ENCODE measurements at places on chromosomes 3 and 15.

DNA sequence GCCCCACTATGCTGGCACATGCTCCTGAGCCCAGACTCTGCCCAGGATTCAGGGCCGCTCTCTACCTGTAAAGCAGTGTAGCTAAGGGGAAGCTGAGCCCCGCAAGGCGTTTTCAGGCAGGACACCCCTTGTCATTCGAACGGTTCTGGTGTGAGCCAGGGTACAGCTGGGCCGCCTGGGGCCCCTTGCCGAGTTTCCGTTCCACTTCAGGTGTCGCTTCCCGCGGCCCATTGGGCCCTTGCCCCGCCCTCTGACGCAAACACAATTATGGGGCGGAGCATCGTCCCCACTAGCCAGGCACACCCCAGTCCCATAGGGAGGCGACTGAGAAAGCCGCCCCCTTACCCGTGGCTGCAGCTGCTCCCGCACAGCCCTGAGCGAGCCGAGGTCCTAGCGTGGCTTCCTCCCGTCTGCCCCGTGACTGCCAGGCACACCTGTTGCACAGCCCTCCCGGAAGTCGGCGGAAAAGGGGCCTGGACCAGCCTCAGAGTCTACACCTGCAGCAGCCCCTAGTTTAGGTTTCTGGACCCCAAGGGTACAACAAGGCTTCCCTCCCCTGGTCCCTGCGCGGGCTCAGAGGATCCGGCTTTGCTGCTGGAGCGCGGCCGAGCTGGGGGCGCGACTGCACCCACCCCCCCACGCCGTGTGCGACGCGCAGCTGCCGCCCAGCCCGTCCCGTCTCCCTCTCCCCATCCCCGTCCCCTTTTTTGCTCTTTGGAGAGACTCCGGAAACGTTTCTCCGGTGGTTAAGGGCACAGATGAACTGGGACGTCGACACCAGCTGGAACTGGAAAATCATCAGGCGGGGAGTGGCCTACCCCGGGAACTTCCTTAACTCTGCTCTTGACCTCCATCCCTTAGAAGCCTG lies at the start of gene PLSCR2:
Gene PLSCR2, minus strand, starts transcription at position 412 of the 868 bp plus-strand sequence. CDS start 9,657 bp downstream, outside the sequence.
- DNase-seq, result no peak

DNA sequence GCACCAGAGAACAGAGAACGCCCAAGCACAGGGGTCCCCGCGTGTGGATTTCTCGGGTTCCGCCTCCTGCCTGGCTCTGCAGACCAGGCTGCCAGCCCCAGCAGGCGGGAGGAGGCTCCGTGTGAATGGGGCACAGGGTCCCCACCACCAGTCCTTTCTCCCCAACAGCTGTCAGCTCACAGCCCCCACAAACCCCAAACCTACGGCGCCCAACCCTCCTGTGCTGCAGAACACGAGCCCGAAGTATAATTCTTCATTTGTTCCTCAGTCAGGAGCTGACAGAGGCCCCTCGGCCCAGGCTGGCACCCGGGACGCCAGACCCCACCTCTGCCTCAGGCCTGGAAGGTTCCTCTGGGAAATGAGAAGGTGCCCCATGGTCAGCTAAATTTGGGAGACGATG lies 78.0 kb downstream of the TBC1D2B start:
- no peak for DNase-seq

DNA sequence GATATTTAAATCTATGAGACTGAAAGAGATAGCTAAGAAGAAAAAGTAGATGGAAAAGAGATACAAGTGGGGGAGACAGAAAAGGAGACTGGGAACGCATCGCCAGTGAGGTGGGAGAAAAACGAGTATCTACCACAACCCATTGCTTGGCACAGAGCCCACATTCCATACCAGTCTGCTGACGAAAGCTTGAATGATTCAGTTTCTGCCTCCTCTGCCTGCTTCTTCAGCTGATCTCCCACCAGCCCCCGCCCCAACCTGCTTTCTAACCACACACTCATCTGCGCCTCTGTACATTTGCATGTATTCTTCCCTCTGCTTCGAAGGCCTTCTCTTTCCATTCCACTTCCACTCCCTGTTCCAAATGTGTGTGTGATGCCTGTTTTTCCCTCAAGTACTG lies 188.1 kb downstream of the USP13 start:
- DNase-seq, result no peak

DNA sequence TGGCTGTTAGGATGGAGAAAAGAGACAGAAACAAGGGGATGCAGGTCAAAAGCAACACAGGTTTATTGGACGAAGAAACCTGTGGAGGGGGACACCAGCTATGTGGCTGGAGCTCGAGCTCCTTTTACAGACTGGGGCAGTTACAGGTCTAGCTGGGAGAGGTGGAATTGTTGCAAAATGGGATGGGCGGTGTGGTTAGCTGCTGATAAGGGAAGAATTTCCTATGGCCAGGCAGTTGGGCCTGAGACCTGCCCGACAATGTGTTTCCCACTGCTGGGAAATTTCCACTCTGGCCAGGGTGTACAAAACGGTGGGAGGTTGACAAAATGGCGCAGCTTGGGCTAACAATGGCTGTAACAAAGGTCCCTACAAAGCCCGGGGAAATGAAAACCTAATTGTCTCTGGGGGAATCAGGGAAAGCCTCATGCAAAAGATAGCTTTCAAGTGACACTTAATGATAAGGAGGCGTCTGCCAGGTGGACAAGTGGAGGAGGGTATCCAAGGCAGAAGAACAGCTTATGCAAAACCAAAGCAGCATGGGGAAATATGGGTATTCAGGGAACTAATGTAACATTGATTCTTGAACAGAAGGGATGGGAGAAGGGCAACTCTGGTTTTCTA lies 137.4 kb upstream of the SGO1 start:
- DNase-seq, result no peak

- DNase-seq, result no peak
Observed at GRCh38 chr3:46662771-46663551, 30.5 kb downstream of the ALS2CL start.

DNA sequence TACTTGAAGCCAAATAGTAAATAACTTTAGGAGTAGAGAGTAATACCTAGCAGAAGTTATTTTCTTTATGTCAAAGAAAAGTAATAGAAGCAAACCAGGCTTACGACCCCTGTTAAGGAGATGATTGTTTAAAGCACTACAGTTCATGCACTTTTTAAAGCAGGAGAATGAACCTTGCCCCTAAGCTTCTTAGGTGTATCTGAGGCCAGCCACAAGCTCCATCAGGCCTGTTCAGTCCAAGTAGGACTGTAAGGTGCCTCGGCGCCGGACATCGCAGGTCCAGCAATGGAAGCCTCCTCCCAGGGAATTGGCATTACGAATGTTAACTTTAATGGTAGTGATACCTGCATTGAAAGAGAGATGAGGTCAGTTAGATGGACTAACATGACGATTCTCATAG lies 16.5 kb downstream of the GATM start:
- DNase-seq, result no peak

DNA sequence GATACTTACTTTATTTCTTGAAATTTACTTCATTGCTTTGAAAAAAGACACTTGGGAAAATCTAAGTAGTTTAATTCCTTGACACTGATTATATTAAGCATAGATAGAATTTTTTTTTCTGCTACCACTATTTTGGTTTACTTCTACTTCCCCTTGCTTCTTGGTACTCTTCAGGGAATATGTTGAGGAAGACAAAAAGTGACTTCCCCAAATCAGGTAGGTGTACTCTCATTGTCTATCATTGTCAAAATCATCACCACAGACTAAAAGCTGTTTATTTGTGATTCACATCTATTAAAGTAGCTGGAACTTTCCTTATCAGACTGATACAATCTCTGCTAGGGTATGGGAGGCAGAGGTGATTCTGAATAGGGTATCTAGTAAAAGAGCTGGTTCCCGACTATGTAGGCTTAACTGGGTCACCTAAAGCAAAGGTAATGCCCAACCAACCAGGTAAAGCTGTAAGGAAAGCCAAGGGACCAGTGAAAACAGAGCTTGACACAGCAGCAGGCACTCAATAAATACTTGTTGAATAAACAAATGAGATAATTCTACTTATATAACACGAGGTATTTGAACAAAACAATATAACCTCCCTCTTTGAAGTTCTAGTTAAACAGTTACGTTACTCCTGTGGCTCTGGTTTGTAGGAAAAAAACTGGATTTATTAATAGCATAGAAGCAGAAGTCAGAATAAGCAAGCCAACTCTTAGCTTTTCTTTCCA lies 346.9 kb downstream of the PLCL2 start:
- no peak for DNase-seq

DNA sequence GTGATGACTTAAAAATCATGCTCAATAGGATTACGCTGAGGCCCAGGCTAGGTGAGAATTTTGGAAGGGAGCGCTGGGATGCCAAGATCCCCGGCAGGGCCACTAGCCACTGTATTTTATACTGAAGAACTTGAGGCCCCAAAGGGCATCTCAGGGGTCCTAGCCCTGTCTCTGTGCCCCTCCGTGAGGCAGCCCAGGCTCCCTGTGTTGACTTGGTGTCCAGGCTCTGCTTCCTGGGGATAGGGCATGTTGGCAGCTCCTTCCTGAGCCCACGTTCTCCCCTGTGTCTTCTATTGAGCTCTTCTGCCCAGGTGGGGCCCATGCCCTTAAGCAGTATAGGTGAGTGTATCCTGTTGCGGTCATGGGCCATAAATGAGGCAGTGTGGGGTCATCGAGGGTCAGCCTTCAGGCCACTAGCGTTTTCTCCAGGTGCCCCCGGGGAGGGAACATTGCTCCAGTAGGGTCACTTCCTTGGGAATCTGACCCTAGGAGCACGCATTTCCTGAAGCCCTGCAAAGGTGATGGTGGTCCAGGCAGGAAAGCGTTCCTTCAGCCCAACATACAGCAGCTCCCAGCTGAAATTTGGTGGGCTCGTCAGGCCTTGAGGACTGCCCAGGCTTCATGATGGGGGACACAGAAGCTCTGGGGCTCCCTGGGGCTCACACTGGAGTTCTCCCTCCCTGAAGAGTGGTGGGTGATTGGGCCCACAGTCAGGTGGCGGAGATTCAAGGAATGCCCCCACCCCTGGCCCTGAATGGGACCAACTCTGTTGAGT lies 189.4 kb downstream of the UBE3A start:
- no peak for DNase-seq

DNA sequence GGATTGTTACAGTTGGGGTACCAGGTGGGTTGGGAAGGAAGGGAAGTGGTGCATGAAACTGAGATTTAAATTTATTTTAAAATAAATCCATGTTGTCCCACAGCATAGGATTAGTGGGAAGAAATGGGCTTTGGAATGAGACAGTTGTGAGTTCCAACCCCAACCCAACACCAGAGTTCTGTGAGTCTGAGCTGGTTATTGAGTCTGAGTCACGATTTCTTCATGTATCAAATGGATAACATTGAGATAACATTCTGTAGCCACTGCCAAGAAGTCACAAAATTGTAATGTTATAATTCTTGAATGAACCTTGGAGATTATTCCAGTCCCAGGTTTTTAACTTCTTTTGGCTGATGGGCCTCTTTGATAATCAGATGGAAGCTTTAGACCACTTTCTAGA lies 13.7 kb downstream of the IFT122 start:
- DNase-seq, result no peak

DNA sequence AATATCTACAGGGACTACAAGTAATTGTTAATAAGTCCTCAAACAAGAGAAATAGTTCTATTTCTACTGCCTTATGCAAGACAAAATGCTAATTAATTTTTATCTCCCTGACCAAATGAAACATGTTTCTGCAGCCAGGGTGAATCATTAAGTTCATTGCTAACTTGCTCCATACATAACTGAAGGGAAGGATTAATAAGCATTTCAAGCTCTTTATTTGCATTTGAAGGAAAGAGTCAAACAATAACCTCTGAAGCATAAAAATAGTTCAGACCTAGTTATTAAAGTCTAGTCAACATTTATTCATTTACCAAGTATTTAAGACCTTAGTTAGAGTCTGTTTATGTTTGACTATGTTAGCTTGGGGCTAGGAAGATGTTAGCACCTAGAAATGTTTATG lies 120.0 kb downstream of the ATP1B3 start:
- DNase-seq, result no peak

GRCh38 chr15:31214864-31215489 lies 111.7 kb upstream of the KLF13 start:
- no peak for DNase-seq

- no peak for DNase-seq
Observed at GRCh38 chr15:48283396-48284145, 47.7 kb upstream of the DUT start.

DNA sequence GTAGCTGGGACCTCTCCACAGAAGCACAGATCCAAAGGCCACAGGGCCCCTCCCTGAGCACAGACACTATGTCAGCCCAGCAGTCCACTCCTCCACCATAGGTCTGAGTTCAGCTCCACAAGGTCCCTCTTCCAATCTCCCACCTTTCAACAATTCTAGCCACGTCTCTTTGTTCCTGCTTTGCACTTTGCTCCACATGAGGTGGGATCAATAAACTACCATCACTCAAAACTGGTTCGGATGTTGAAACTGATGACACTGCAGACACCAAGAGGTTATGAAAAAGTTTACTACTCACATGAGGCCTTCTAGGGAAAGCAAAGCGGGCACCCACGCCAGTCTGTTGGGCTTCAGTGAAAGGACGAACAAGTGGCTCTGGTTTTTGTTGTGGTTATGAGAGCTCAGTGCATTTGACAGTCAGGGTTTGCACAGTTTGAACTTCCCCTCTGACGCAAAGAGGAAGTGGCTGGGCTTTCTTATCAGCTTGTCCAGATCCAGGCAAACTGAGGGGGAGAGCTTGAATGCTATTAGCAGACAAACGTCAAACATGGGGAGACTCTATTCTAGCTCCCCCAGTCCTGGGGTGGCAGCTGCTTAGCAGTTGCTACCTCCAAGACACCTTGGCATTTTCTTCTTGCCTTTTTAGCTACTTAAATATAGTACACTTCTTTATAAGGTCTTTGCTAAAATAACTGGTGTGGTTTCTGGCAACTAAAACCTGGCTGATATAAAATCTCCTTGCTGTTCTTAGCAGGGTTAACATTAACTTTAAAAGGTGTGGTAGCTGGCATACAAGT lies 37.8 kb downstream of the ZNF445 start:
- DNase-seq, result no peak

DNA sequence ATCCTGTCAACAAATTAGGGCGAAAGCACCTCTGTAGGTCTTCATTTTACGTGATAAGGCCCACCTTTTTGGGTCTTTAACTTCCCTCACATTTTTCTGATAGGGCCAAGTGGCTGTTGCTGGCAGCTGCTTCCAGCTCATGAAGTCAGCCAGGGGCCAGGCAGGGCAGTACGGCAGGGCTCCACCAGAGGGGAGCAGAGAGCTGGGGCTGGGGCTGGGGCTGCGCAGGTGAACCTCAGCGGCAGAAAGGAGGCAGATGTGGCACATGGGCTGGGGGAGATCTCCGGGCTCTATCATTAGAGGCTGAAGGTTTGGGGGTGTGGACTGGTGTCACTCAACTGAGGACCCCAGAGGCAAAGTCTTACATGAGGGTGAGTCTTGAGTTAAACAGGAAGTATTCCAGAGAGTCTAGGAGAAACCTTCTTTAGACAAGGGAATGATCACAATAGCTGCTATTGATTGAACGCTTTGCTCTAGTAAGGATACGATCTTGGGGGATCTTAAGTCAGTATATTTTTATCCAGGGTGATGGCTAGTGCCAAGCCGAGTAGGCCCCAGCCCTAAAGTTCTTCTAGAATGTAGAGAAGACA lies 62.8 kb upstream of the MEX3B start:
- DNase-seq, result peak; percentile 39

DNA sequence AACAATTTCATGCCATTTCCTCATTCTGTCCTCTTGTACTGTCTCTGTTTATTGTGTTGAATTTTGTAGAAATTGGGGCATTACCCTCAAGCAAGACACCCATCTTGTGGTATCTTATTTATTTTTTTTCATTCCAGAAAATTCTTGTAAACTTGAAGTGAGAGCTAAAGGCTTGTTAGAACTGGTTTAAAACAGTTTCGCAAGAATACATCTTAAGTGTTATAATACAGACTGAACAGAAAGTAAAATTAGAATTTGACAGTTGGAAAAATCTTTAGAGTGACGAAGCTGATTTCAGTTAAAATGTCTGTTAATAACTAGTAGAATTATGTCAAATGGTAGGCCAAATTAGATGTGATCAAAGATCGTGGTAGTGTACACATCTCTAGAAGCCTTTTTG lies 26.9 kb downstream of the RNF13 start:
- no peak for DNase-seq
